ENCODE measurements at places on chromosomes 2 and 18.
A peak's percentile ranks its signal among the peaks of the same experiment; 100 is the strongest.

DNA sequence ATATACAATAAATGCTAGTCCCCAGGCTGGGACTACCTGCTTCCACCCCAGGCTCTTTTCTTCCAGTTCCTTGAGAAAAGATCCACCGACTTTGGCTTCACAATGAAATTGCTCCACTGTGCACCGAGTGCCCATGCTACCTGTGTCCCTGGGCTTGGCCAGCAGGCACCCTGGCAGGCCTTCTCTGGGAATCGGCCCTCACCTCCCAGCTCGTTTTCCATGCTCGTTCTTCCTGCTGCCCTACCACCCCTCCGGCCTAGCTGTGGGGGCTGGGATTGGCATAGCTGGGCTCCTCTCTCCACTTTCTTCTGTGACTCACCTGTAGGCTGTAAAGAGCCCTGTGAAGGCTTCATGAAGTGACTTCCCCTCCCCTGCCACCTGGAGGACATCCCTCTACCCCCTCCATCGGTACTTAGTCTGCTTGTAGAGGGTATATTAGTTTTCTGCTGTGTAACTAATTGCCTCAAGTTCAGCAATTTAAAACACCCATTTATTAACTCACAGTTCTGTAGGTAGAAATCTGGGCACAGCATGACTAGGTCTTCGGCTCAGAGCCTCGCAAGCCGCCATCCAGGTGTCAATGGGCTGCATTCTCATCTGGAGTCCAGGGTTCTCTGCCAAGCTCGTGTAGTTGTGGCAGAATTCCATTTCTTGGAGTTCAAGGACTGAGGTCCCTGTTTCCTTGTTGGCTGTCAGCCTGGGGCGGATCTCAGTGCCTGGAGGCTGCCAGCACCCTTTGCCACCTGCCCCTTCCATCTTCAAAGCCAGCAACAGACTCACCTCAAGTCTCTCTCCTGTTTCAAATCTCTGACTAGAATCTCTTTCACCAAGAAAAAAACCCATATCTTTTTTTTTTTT lies 57.6 kb downstream of the DPYSL5 start:
- DNase-seq, result no peak

- DNase-seq, result no peak
These were observed 183.3 kb downstream of the SLC8A1 start for GRCh38 chr2:40268566-40268965.

DNA sequence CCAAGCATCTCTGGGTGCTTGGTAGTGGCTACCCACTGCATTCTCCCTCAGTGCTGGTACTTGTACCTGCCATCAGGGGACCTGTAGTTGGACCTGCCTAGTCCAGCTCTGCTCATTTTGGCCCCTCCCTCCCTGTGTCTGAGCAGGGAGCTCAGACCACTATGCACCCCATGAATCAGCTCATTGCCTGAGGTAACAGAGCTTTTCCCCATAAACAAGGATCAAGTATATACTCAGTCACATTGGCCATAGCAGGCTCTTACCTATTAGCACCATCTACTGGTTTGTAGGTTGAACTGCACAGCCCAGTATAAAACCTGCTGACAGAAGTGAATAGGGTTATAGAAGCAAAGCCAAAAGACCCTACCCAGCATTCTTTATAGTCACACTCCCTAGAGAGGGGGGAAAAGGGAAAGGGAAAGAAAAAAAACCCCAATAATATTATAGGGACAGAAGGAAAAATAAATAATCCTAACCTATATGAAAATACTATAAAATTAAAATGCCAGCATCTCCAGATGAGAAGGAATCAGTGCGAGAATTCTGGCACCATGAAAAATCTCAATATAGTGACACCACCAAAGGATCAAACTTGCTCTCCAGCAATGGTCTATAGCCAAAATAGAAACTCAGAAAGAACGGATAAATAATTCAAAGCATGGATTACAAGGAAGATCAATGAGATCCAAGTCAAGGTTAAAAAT lies 6.9 kb upstream of the FLACC1 start:
- peak; percentile 29 for DNase-seq

- no peak for DNase-seq
These were observed 53.3 kb downstream of the FTCDNL1 start for GRCh38 chr2:199797431-199798403.

GRCh38 chr2:191051825-191052778 lies 38.1 kb upstream of the STAT1 start:
- DNase-seq, result peak; percentile 59

DNA sequence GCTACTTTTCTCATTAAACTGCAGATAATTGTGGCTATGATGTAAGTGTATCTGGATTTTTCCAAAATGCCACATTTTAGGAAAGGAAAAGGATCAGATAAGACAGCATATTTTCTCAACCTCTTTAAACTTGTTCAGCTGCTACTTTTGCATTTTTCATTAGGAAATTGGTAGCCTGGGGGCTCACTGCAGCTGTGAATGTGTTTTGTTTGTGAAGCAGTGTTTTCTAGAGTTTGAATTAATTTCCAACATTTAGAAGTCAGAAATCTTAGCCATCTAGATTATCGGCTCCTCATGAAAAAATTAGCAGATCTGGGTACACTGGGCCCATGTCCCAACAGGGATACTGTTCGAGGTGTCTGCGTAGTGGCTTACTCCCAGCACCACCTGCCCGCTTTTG lies 56.3 kb upstream of the ZDBF2 start:
- no peak for DNase-seq

- DNase-seq, result no peak
These were observed 20.9 kb upstream of the RAB11FIP5 start for GRCh38 chr2:73133566-73134197.

- DNase-seq, result no peak
These were observed 417.7 kb upstream of the SALL3 start for GRCh38 chr18:78561757-78562510.

- no peak for DNase-seq
These were observed 231.4 kb downstream of the HAUS1 start for GRCh38 chr18:46335534-46336101.

GRCh38 chr18:72833471-72833870 lies 34.3 kb downstream of the NETO1 start:
- DNase-seq, result peak; percentile 21

- DNase-seq, result no peak
These were observed 14.8 kb downstream of the CACNB4 start for GRCh38 chr2:152084076-152084475.

- no peak for DNase-seq
These were observed 101.6 kb downstream of the SLC4A3 start for GRCh38 chr2:219728991-219729487.

DNA sequence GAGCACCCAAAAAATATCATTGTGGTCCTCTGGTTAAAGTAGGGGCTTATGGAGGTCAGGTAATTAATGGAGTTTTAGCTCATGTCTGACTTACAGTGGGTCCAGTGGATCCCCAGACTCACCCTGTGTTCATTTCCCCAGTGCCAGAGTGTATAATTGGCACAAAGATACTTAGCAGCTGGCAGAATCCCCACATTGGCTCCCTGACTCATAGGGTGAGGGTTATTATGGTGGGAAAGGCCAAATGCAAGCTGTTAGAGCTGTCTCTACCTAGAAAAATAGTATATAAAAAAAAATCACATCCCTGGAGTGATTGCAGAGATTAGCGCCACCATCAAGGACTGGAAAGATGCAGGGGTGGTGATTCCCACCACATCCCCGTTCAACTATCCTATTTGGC lies 1067.6 kb upstream of the ACVR2A start:
- DNase-seq, result no peak

GRCh38 chr18:46916551-46917107 lies 678 bp downstream of the PIAS2 start:
- no peak for DNase-seq

GRCh38 chr2:37881397-37881796 lies 43.7 kb upstream of the RMDN2 start:
- no peak for DNase-seq

DNA sequence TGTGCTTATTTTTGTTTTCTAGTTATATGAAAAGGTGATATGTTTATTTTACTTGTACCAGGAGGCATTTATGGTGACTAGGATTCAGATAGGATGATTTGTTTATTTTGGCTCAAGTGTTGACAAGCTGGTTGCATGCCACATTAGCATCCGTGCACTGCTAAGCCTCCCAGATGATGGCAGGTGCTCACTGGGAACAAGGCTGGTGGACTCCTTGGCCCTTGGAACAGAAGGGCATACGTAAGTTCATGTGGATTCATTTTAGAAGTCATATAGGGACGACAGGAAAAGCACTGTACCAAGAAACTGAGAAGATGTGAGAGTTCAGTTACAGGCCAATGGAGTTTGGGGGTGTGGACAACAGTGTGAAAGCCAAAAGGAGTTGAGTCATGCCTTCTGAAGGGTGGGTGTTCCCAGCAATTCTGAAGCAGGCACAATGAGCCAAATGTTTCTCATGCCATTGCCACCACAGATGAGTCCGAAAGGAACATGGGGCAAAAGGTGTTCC lies 166.2 kb downstream of the PHLPP1 start:
- DNase-seq, result peak; percentile 80

GRCh38 chr2:112881217-112881985 lies 29.6 kb upstream of the IL37 start:
- peak; percentile 69 for DNase-seq

DNA sequence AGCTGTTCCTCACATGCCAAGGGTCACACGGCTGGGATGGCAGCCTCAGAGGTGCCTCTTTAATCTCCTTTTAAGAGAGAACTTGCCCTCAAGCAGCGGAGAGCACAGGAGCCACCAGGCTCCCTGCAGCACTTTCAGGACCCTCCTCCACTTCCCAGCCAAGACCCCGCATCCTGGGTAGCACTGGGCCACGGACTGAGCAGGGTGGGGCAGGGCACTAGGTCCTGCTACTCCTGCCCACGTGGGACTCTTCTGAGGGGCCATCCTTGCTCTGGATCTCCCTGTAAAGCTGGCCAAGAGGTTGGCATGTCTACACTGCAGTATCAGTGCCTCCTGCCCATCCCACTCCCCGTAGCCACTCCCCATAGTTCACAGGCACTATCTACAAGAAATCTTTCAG lies 175.3 kb upstream of the GLI2 start:
- no peak for DNase-seq

DNA sequence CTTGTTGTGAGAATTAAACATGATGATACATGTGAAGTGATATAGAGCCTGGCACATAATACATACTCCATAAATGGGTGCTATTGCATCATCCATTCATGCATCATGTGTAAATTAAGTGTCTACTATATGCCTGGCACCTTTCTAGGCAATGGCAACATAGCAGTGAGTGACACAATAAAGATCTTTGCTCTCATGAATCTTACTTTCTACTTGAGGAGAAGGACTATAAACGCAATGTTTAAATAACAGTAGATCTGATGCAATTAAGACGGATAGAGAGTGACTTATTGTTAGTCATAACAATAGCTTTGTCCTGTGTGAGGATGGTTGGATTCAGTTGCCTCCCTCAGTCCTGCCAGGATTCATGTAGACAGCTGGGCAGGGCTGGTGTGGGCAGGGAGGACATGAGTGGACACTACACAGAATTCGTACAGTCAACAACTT lies 88.4 kb upstream of the NPAS2 start:
- peak; percentile 73 for DNase-seq

DNA sequence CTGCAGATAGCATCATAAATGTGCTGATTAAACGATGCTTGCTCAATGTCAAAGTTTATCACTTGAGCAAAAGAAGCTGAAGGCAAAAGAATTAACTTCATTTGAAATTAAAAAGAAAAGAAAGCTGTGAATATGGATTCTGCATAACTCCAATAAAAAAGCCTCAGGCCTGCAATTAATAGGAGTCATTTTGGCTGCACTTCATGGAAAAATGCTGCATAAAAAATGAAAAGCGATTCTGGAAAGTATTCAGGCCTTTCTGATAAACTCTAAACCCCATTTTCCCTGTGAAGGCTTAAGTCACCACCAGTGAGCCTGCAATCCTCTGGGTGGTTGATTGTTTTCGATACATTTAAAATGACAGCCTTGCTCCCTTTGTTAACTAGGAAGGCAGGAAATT lies 1793.4 kb downstream of the SUCLG1 start:
- DNase-seq, result no peak

GRCh38 chr2:222760301-222760897 lies 88.9 kb downstream of the MOGAT1 start:
- no peak for DNase-seq

DNA sequence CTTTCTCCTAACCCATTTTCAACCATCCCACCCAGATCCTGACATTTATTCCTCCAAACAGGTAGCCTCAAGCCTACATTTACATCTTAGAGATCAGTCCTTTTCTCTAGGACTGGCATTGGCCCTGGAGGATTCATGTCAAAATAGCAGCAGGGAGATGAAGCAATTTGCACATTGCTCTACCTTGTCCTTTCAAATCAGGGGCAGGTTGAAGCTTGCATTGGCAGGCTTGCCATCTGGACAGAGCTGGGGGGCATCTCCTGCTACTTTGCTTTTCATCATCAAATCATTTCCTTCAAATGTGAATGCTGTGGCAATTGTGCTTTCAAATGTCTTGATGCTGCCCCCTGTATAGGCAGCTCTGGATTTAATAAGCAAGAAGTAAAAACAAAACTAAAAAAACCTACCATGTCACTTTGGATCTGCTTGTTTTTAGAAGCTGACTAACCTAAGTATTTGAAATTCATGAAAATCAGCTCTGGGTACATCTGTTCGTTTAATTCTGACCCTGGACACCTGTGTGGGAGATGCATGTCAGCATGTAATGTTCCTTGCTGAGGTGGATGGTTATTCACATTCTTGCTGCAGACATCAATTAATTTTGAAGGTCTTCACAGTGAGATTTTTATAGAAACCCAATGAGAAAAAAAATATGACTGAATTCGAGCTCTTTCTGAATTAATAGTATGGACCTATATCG lies 47.9 kb downstream of the KIF5C start:
- DNase-seq, result no peak

DNA sequence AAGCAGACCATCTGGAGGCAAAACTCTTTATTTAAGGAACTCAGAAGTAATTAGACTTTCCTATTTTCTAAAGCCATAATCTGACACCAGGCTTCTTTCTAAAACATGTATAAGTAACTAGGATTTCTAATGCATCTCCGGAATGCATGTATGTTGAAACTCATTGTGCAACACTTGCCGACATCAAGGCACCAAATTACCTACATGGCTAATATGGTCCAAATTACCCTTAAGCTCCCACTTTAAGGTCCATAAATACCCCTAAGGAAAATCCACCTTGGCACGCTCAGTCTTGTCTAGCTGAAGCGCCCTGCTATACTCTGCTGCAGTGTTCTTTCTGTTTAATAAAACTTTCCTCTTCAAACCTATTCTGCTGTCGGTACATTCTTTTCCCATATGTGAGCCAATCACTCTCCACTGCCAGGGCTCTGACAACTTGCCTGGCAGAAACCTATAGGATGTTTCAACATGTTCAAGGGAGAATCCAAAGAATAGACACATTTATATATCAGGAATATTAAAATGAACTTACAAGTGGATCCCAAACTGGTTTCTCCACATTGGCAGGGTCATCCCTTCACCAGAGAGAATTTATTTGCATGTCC lies 171.9 kb downstream of the GALNT1 start:
- no peak for DNase-seq

DNA sequence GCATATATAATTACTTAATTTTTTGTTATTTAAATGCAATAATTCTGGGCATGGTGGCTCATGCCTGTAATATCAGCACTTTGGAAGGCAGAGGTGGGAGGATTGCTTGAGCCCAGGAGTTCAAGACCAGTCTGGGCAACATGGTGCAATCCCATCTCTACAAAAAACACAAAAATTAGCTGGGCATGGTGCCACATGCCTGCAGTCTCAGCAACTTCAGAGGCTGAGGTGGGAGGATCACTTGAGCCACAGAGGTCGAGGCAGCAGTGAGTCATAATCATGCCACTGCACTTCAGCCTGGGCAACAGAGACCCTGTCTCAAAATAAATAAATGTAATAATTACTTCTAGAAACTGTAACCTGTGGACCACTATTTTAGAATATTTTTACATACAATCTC lies 21.5 kb upstream of the TMEM87B start:
- DNase-seq, result no peak

- no peak for DNase-seq
These were observed 45.9 kb downstream of the OTX1 start for GRCh38 chr2:63096491-63096890.
